ENCODE measurements at places on chromosomes 6 and 20. TPM values are rescaled to one million over a fixed set of nuclear protein-coding genes. Genes with fewer than 3 reads are reported as not detected.
A peak's percentile ranks its signal among the peaks of the same experiment; 100 is the strongest.

- DNase-seq = no peak
These were observed 363.2 kb upstream of the FLRT3 start for GRCh38 chr20:14700639-14700960.

DNA sequence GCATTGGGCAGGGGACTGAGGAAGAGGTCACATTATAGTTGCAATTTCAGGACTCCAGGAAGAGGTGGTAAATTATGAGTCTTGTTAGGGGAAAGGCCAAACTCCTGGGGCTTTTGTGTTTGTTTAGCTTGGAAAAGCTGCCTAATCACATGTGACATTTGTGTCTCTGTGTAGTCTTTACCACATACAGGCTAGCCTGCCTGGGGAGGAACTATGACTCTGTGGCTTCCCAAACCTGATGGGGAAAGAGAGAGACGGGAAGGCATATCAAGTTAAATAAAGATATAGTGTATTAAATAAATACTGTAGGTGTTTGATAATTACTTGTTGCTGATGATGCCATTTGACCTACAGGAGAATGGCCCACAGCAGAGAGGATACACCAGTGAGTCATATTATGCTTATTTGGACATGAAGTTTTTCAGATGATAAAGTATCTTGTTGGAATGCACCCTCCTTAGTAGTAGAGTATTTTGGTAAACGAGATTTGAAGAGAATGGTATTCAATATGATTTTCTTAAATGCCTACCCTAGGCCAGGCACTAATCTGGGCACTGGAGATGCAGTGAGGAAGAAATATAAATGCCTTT, 4.0 kb downstream of the BLTP3A start:
- no peak for DNase-seq

TSPO2 gene
- total RNA-seq = not detected

DNA sequence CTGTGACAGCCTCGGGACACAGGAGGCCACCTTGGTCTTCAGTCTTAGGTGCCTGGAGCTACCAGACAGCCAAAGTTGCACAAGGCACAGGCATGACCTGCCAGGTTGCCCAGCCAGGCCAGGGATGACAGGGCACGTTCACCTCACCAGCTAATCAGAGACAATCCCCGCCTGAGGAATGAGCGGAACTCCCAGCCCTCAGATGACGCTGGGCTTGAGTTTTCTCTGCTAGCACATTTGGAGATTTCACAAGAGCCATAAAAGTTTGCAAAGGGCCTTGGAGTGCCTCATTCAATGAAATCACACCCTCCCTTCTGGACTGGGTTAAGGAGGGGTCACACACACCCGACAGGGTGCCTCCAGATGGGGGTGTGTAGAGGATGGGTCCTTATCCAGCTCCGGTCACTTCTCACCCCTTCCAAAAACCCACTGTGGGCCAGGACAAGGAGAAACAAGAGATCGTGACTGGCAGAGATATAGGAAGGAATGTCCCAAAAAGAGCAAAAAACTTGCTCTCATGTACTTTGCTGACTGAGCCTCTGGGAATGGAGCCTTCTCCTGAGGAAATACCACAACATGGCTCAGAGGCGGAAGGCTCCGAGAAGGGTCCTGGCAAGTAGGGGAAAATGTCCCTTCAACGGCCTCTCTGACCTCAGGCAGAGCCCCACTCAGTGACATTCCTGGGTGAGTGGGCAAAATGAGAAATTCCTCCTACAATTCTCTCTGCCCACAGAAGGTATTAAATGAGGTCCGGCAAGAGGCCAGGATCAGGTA, 121.6 kb downstream of the ISM1 start:
- peak; percentile 76 for DNase-seq

- no peak for DNase-seq
These were observed 469.8 kb upstream of the SOX4 start for GRCh38 chr6:21123507-21124436.

GRCh38 chr6:35259948-35260590, 534 bp downstream of the ZNF76 start:
- DNase-seq = peak; percentile 84

All from thyroid gland (tissue), 4 donors.